ENCODE measurements at places on chromosomes 2 and 18.
A peak's percentile ranks its signal among the peaks of the same experiment; 100 is the strongest.

GRCh38 chr2:79434362-79434761 lies 78.5 kb upstream of the CTNNA2 start:
- DNase-seq, result no peak

- no peak for DNase-seq
Measured at GRCh38 chr2:16012626-16013358, 72.4 kb downstream of the MYCN start.

DNA sequence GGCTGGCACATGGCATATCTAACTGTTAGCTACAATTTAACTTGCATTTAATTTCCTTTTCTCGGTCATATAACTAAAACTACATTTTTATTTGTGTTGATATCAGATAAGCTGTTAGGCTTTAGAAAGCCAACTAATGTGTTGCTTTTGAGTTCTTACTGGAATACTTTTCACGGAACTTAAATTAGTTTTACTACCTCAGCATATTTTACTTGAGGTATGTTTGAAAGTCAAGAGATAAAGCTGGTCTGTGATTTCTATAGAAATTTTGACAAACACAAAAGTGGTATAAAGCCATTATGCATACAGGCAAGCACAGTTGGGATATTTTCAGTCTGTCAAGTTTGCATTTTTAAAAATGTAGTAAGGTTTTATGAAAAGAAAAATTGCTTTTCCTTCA lies 162.6 kb downstream of the ZNF804A start:
- no peak for DNase-seq

GRCh38 chr2:102286041-102286440 lies 25.3 kb upstream of the IL1RL1 start:
- no peak for DNase-seq

- DNase-seq, result no peak
Measured at GRCh38 chr2:20965221-20965620, 78.7 kb downstream of the APOB start.

DNA sequence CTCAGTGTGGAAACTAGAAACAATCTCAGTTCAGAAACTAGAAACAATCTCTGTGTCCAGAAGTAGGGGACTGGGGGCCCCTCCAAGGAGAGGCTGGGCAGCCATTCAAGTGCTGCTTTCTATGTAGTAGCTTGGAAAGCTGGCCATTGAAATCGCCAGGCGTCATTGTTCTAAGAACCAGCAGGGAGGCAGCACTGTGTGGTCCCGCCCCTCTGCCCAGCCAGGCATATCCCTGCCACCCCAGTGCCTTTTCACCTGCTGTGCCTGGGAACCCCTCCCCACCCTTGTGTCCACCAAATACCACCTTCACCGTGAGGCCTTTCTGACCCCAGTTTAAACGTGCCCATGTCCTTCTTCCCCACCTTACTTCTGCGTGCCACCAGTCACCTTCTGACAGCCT lies 221.6 kb downstream of the GBX2 start:
- no peak for DNase-seq

DNA sequence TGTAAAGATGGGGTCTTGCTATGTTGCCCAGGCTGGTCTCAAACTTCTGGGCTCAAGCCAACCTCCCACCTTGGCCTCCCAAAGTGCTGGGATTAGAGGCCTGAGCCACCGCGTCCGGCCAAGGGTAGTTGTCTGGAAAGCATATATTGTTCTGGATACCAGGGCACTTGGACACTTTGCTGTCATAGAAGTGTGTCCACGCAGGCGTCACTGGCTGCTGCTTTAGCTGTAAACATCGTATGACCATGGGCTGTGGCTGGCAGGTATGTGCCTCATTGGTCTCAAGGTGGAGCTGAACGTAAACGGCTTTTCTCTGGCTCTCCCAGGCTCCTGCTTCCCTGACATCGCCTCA lies 3.2 kb upstream of the GPR35 start:
- no peak for DNase-seq

- no peak for DNase-seq
Measured at GRCh38 chr2:31832363-31832762, 178.4 kb downstream of the MEMO1 start.

GRCh38 chr2:202842690-202843089 lies 28.9 kb downstream of the ICA1L start:
- DNase-seq, result no peak

- DNase-seq, result no peak
Measured at GRCh38 chr2:226839951-226840350, 4.1 kb downstream of the RHBDD1 start.

DNA sequence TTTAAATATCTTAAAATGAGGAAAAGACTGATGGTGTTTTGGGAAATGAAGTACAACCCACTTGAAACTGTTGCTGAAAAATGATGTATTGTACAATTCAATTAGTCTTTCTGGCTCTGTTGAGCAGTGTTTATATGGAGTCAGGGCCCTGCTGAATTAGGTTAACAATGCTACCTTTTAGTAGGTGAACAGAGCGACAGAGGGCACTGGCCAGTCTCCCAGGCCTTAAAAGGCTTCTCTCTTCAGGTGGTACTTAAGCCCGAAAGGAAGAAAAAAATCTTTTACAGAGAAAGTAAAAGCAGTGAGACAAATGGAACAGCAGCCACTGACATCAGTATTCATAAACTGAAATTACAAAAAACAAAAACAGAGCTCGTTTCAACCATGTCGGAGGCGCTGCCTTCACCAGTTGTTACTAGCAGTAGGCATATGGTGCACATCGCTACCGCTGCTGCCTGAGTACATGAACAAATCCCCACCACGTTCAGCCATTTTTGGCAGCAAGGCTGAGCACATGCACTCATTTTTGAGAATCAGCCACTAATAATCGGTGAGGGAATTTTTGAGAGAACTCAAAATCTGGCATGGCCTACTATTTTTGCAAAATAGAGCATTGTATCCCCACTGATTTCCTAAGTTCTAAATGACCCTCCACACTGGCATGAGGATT lies 91.8 kb downstream of the PLEKHM3 start:
- no peak for DNase-seq

DNA sequence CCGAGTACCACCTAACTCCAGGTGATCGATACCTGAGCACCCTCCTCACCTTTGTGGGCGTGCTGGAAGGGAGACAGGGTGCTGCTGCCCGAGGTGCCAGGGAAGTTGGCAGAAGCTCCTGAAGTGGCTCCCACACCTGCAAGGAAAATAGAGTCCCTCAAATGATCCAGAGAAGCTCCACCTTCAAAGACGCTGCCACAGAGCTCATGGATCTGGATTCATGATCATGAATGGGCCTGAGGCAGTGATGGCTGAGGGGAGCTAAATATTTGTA lies 76.5 kb downstream of the EDAR start:
- DNase-seq, result no peak

GRCh38 chr18:8711736-8712135 lies 6.4 kb downstream of the MTCL1 start:
- DNase-seq, result no peak

DNA sequence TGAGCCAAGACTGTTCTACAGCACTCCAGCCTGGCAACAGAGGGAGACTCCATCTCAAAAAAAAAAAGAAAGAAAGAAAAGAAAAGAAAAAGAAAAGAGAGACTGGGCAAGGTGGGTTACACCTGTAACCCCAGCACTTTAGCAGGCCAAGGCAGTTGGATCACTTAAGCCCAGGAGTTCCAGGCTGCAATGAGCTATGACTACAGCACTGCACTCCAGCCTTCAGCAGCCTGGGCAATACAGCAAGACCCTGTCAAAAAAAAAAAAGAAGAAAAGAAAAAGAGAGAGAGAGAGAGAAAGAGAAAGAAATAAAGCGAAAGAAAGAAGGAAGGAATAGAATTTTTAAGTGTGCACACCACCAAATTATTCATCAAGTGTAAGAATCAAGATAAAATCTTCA lies 2.9 kb downstream of the SPIRE1 start:
- DNase-seq, result no peak

- no peak for DNase-seq
Measured at GRCh38 chr2:42113452-42113851, 55.7 kb upstream of the EML4 start.

- no peak for DNase-seq
Measured at GRCh38 chr18:42080340-42080739, 125.3 kb downstream of the PIK3C3 start.

- DNase-seq, result no peak
Measured at GRCh38 chr2:180651596-180651995, 328.8 kb upstream of the UBE2E3 start.

- no peak for DNase-seq
Measured at GRCh38 chr2:129262934-129263333, 716.5 kb upstream of the RAB6C start.

- DNase-seq, result no peak
Measured at GRCh38 chr2:205876127-205876526, 193.8 kb downstream of the NRP2 start.

GRCh38 chr18:23570912-23571504 lies 15.3 kb downstream of the NPC1 start:
- no peak for DNase-seq

DNA sequence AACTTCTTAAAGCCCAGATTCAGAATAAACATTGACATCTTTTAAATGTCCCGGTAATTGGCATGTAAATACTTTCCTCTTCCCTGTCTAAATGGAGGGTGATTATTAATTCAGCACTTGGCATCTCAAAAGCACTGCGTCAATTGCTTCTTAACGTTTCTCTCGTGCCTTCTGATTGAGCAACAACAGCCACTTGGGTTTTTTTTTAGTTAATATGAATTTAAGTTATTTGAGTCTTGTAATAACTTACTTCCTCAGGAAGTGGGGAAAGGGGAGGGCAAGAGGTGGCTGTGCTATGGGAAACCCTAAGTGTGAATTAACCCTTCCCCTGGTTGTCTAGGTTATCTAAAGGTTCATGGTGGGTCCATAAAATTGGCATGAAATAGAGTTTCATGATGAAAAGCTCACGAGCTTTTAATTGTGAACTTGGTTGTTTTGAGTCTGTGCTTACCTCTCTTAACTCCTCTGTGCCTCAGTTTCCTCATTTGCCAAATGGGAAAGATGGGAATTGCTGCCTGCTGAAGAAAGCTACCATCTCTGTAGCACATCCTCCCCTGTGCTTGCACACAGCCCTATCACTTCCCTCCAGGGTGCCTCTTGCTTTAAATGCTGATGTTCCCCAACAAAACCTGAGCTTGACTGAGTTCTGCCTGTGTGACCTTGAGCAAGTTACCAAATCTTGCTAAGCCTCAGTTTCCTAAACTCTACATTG lies 126.3 kb upstream of the BCL2L11 start:
- no peak for DNase-seq

DNA sequence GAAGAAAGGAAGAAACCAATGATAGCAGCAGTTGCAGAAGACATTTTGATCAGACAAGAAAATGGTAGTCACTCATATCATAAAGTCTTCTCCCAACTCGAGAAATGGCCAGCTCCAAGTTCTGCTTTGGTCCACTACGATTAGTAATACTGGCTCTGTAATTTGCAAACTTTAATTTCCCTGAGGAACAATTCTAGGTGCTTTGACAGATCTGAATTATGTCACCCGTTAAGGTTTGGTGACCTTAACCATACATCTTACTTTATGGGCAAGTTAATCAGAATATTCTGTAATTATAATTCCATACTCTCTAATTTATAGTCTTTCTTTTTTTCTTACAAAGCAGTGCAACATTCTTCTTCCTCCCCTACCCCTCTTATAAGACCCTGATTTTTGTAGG lies 84.5 kb downstream of the RND3 start:
- no peak for DNase-seq

GRCh38 chr2:176136374-176137251 lies 7.1 kb downstream of the HOXD8 start:
- no peak for DNase-seq

DNA sequence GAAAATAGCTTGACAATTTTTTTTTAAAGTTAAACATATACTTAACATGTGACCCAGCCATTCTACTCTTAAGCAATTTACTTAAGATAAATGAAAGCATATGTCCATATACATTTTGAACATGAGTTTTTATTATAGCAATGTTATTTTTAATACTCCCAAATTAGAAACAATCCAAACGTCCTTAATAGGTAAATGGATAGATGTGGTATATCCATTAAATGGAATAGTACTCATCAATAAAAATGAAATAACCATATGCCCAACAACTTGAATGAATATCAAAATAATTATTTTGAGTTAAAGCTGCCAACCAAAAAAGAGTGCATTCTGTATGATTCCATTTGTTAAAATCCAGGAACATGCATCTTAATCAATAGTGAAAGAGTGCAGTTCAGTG lies 29.1 kb downstream of the NCOA1 start:
- no peak for DNase-seq

DNA sequence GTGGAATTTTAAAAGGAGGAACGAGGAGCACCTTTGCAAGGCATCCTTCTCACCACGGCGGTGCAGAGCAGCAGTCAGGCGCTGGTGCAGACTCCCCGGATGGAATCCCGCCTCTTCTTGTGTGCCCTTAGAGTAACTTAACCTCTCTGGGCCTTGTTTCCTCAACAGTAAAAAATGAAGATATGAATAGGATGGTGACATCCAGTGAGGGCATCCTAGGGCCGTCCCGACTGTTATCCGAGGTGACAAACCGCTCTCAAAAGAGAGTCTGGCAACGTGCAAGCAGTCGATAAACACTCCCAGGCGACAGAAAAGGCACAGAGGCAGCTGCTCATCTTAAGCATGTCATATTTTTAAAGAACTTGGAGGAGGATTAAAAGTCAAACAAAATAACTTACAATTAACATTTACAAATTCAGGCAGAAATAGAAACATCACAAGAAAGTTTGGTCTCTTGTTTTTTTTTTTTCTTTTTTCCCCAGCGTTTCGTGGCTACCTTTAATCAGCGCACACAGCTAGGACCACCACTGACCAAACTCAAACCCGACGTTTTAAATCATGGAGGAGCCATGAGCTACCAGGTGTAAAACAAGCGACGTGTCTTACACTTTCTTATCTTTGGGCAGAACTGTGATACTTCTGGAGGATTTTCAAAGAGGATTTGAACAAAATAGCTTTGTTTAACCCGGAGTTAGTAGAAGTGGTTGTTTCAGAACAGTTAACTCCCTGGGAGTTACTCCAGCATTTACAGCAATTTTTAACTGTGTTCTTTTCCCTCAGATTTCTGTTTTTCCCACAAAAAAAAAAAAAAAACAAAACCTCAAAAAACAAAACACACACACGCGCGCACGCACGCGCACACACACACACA lies 2.1 kb downstream of the MBP start:
- DNase-seq, result peak; percentile 38

GRCh38 chr2:219630770-219631405 lies 3.5 kb downstream of the SLC4A3 start:
- DNase-seq, result no peak

GRCh38 chr2:96580771-96581170 lies 44.2 kb downstream of the ARID5A start:
- no peak for DNase-seq

DNA sequence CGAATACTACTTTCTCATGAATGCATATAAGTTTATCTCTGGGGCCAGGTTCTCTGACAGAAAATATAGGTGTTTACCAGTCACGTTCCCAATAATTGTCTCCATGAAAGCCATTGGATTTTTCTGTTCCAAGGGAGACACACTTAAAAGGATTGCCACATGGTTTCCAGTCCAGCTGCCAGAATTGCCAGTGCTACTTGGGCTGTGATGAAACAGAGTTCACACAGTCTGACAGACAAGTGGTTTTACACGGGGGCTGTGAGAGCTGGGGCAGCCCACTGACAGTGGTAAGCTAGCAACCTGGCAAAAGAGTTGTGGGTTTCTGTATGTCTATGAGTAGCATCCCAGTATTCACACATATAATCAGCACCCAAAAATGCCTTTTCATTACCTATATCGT lies 27.7 kb upstream of the ATRAID start:
- DNase-seq, result no peak

GRCh38 chr2:119746836-119747686 lies 12.7 kb upstream of the PTPN4 start:
- no peak for DNase-seq

Data from activated naive CD4-positive, alpha-beta T cell treated with anti-CD3 and anti-CD28 coated beads, Interleukin-2, amount 50 U/mL, for 72 hours (primary cell).